ENCODE measurements at places on chromosomes 3 and 15. TPM values are rescaled to one million over a fixed set of nuclear protein-coding genes. Genes with fewer than 3 reads are reported as not detected.

Gene PIGZ
- 14.4 TPM for total RNA-seq

Gene KIF7
- total RNA-seq = 10.5 TPM

Gene CRTC3
- total RNA-seq = 36.2 TPM

Gene EIF1B
- total RNA-seq = 31.2 TPM

Gene TBC1D23
- total RNA-seq = 42.9 TPM

Gene CLDN18
- total RNA-seq = not detected

Gene FOXB1
- total RNA-seq = not detected

GRCh38 chr3:87120881-87121280, 106.2 kb upstream of the CHMP2B start:
- DNase-seq = no peak

DNA sequence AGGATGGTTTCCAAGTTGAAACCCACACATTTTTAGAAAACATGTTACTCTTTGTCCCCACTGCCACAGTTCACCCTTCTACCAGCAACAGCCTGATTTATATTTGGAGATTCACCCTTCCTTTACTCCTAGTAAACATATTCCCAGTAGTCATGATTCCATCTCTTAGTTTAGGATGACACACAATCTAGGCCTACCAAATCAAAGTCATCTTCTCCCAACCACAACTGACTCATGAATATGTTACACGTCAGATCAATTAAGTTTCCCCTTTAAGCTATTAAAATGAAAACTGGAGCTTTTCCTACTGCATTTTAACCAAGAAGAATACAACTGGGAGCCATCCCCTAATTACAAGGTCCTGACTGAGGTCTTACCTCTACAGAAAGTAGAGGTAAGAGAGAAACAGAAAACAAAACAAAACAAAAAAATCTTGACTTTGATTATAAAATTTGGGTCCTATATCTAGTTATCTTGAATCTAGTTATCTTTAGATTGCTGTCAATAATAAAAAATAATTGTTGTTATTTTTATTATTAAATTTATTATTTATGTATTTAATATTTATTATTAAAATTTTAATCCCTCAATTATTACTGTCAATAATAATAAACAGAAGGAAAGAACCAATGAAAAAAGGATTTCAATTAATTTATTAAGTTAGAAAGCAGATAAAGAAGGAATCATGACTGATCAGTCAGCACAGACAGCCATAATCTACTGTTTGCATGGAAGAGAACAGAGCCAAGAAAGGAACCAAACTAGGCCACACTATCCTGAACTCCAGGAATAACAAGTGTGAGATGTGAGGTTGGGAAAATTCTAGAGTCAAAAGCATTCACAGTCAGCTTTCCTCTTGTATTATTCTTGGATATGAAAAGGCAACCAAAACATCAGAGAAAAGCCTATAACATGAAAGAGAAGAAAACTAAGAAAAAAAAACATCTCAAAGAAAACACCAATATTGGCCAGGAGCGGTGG, 12.5 kb downstream of the DPH6 start:
- no peak for DNase-seq

DNA sequence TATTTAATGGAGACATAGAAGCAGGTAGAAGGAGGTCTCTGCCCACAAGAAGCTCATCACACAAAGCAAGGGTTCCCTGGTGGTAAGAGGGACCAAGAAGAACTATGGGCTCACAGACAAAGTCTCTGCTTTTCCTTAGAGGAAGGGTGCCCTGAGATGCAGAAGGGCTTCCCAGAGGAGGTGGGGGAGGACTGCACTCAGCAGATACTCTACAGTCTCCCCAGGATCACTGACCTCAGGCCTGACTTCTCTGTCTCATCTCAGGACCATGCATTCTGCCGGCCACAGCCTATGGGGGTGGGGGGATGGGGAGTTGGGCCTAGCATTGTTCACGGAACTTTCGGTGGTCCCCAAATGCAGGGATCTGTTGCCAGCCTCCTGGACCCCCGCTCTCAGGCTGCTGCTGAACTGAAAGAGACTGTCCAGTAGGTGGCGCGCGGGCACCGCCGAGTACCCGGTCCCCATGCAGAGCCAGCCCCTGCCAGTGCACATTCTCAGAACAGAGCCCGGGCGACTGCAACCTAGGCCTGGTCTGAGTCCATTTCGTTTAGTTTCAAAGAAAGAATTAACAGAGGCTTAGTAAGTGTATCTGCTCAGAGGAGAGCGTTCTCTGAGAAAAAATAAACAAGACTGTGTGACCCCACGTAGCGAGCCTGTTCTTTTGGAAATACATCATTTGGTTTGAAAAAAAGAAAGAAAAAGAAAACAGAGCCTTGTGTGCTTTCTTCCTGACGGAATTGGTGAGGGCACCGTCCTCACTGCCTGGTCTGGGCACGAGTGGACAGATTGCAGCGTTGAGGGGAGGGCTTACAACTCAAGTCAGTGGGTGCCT, 74.1 kb downstream of the LRTM1 start:
- DNase-seq = peak; percentile 79

GRCh38 chr3:139975594-139976365, 40.8 kb downstream of the CLSTN2 start:
- DNase-seq = no peak

DNA sequence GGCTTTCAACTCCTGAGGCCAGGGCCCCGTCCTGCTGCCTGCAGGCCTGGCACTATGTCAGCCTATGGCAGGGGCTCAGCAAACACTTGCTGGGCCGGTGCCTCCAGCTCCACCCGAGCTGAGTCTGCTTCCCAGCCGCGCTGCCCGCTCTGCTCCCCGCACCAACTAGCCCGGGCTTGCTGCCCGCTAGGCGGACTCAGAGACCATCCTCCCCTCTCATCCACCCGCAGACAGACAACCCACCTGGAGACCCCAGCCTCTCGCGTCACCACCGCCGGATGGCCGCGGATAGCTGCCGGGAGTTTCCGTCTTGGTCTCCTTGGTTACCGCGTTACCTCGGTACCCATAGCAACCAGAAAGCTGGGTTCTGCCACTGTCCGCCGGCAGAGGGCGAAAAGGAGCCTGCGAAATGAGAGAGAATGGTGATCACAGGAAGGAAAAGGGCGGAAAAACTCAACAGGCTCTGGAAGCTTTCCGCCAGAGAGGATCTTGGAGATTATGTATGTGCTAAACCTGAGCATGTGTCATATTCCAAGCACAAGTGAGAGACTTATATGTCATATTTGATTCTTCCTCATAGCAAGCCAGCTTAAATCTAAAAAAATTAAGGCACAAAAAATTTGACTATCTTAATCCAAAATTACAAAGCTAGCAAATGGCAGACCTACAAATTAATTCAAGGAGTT, at the start of gene ZBBX:
ZBBX (minus strand) TSS at position 294 of the 686 bp plus-strand sequence. CDS start 7,396 bp downstream, outside the sequence.
- peak; percentile 84 for DNase-seq

- no peak for DNase-seq
These were observed 921 bp downstream of the MGLL start for GRCh38 chr3:127821394-127821793.

GRCh38 chr3:100069472-100069871, 44.8 kb downstream of the FILIP1L start:
- DNase-seq = no peak

DNA sequence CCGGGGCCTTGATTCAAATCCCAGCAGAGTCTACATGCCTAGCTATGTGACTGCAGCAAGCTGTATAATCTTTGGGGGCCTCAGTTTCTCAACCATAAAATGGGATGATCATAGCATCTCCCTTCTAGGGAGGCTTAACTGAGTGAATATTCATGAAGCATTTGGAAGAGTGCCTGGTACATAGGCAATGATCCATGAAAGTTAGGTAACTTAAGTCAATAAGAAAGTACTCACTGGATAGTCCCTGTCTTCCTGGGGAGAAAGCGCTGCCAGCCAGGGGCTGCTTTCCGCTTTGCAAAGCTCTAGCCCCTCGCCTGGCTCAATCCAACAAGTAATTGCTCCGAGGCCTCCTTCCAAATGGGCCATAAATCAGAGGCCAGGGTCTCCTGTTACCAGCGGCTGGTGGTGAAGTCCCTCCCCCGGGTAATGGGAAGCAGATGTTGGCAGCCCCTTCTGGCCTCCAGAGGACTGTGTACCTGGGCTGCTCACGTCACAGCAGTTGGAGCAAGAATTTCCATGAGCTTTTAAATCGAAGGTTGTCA, 521.9 kb upstream of the PROK2 start:
- no peak for DNase-seq

DNA sequence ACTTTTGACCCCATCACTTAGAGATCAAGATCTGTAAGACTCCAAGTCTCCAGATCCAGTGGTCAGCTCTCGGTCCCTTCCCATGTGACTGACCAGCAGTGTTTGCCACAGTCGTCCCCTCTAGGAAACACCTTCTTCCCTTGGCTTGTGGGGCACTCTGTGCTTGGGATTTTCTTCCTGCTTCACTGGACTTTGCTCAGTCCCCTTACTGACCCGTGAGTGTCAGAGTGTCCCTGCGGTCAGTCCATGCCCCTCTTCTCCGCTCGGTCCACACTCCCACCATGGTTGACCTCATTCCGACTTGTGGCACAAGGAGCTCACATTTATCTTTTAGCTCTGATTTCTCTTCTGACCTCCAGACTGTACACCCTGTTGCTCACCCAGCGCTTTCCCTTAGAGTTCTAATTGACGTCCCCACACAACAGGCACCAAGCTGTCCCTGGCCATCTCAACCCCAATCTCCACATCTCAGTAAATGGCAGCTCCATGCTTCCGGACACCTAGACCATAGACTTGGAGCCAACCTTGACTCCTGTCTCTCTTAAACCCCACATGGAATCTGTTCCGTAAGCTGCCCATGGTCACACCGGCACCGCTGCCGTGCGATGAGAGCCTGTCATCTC, 67.9 kb downstream of the APBA2 start:
- no peak for DNase-seq

GRCh38 chr3:11629716-11630115, 14.0 kb downstream of the VGLL4 start:
- DNase-seq = no peak

- peak; percentile 82 for DNase-seq
These were observed 79.2 kb upstream of the ABHD17C start for GRCh38 chr15:80615783-80616391.

- DNase-seq = no peak
These were observed 229.4 kb downstream of the CD47 start for GRCh38 chr3:107861422-107861821.

DNA sequence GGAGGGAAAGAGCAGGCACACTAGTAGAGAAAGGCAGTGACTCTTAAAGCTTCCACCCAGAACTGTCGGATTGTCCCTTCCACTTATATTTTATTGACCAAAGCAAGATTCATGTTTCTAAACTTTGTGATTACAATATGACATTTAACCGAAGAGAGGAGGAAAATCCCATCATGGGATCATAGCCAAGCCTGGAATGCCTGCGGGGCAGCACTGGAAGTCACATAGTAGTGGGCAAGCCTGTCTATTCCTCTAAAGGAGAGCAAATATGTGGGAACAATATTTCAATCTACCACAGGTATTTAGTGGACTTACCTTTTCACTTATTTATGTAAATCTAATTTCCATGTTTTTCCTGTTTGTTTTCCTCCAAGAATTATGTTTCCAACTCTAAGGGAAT, 3.8 kb upstream of the TMOD3 start:
- peak; percentile 35 for DNase-seq

- DNase-seq = no peak
These were observed 199.7 kb downstream of the CHL1 start for GRCh38 chr3:396293-396692.

- no peak for DNase-seq
These were observed 523.2 kb upstream of the GOLIM4 start for GRCh38 chr3:168618827-168619470.
